ENCODE measurements at places on chromosomes 2 and 18.

- no peak for DNase-seq
These were observed 60.5 kb upstream of the POMC start for GRCh38 chr2:25228848-25229278.

- no peak for DNase-seq
These were observed 167.1 kb downstream of the RAB3GAP1 start for GRCh38 chr2:135219226-135219625.

- no peak for DNase-seq
These were observed 75.1 kb downstream of the AGPS start for GRCh38 chr2:177467646-177468045.

DNA sequence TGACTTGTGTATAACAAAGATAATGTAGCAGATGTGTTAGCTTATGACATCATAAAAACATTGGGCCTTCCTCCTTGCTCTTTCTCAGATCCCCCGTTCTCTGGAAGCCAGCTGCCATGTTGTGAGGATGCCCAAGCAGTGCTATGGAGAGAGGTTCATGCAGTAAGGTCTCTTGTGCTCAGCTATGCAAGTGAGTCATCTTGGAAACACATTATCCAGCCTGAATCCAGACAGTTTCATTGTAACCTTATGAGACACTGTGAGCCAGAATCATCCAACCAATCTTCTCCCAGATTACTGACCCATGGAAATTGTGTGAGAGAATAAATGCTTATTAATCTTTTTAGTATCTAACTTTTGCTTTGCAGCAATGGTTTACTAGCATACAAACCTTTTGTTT, 60.8 kb downstream of the ST6GAL2 start:
- DNase-seq = no peak

DNA sequence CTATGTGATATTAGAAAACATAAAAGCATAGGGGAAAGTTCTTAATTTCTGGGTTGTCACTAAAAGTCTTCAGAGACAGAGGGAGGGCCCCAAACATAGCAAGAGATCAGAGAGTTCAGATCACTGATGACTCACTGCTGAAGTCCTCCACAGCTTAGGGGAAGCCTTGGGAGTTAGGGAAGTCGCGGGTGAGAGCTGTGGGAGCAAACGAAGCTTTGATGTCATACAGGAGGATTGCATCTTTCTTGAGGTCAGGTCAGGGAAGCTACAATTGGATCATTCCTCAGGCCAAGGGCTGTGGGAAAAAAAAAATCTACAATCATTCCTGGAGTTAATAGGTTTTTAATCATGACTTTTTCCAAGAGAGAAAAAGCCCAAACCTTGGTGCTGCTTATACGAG, 96.2 kb downstream of the COPS8 start:
- DNase-seq = no peak

GRCh38 chr2:111186933-111187332, 66.2 kb downstream of the BCL2L11 start:
- no peak for DNase-seq

DNA sequence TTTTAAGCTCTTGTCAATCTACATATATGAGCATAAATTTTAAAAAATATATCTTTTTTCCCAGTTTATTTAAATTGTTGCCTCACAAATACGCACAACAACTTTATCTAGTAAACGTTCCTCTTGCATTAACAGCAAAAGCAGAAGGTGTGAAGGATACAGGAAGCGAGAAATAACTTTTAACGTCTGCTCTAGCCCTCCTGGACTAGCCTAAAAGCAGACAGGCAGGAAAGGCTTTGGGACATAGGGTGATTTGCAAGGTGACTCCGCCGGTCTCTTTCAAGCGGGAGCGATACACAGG, 434 bp upstream of the DUSP19 start:
- no peak for DNase-seq

All from stimulated activated CD4-positive, alpha-beta T cell treated with anti-CD3 and anti-CD28 coated beads, TNF-alpha, amount 100 ng/mL, for 4 hours (primary cell).